ENCODE measurements at places on chromosomes 13 and 19.

GRCh38 chr19:1241417-1242095 is at the start of gene ATP5F1D:
TSS of gene ATP5F1D (plus strand) at chr19:1241751. CDS start at chr19:1241851, 100 bp downstream.
- DNase-seq, result peak; percentile 96

DNA sequence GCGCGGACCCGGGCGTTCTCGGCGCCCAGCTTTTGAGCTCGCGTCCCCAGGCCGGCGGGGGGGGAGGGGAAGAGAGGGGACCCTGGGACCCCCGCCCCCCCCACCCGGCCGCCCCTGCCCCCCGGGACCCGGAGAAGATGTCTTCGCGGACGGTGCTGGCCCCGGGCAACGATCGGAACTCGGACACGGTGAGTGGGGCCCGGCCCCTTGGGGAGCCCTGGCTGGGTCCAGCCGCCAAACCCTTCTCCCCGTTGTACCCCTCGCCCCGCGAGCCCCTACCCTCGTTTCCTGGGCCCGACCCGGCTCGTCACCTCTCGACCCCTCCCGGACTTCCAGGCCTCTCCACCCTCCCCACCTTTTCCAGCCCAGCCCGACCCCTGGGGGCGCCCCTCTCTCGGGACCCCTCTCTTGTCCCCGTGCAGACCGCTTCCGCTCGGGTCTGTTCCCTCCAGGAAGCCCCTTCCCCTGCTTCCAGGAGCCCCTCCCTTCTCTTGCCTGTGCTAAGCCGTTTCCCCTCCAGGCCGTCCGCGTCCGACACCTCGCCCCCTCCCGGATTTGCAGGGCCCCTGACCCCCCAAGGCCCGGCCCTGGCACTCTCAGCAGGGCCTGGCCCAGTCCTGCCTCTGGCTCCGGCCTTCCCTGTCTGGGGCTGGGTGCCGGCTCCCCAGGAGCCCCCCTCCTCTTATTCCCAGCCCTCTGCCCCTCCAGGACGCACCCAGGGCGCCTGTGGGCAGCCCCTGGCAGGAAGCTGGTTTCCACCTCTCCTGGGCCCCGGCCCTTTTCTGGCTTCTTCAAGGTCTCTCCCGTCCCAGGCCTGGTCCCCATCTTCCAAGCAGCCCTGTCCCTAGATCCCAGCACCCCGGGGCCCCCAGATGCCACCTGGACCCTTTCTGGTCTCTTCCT is 632 bp downstream of the MARK4 start:
- DNase-seq, result peak; percentile 15

DNA sequence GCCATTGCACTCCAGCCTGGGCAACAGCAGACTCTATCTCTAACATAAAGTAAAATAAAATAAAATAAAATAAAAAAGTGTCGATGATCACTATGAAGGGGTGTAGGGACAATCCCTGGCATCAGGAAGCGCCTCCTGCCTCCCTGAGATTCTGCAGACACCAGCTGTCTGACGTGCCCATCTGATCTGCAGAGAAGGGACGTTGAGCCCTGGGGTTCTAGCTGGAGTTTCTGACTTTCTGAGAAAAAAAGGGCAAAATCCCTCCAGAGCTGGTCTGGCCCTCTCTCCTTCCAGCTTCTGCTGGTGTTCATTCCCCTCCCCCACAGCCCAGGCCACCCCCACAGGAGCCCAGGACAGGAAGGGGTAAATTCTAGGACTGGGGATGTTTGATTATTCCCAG is 2.4 kb upstream of the ADGRE5 start:
- DNase-seq, result no peak

GRCh38 chr19:49624967-49625910 is 14.7 kb downstream of the RRAS start:
- DNase-seq, result no peak

DNA sequence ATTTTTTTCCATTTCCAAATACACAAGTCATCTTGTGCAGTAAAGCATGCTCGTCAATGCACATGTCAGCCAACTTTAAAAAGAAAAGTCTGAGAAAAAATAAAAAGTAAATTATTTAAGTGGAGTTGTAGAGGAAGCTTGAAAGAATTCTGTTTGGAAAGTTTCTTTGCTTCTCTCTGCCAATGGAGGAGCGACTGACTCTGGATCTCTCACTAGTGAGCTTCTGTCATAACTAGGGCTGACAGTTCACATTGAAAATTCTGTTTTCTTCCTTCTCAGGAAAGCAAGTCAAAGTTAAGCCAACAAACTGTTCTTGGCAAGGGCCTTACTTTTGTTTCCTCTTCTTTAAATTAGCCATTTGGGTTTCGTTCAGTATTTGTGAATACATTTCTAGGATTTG is 298.2 kb downstream of the POU4F1 start:
- DNase-seq, result no peak

DNA sequence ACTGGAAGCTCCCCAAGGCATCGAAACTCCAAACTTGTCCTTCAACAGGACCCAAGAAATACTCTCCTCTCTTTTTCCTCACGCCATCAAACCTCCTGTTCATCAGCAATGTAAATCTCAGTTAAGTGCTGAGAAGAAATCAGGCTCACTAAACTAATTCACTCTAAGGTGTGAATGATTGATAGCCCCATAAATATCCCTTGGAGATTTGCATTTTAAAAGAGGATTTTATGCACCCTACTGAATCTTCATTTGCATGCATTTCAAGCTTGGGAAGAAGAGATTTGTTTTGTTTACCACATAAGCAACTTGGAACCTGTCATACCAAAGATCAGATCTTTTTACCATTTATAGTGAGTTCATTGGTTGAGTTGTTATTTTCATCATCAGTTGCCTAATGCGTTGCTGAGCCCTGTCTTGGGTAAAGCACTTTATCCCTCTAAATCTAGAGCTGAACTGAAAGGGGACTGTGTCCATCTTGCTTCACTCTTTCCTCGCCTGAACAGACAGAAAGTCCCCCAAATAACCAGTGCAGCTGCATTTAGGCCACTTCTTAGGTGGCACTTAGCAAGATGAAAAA is 40.2 kb upstream of the GSX1 start:
- DNase-seq, result no peak

DNA sequence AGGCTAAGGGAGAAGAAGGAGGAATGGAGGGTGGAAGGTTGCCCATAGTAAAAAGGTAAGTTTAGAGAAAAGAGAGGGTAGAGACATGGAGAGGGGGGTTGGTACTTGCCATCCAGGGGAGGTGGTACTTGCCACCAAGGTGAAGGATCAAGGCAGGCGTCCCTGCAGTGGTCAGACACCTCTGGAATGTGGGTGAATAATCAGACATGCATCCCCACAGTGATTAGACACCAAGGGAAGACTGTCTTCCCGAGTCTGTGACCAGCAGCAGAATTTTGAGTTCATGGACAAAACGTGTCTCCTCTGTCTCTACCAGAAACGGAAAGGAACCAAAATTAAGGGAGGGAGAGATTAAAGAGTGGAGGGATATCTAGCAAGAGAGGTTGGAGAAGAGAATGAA is 27.1 kb upstream of the IGFL1 start:
- no peak for DNase-seq

DNA sequence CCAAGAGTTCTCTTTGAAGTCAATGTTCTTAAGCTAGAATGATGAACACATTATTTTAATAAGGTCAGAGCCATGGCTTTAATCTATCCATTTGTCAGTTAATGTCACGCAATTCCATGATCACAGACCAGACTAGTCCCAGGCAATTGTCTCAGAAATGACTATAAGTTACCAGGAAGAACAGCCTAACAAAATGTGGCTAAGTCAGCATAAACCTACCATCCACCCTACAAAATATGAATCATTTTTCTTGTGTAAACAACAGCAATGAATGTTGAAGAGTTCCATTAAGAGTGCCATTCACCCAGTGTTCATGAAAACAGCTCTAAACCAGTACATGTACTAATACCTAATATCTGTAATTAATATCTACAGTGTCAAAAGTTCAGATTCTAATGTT is 127.5 kb downstream of the KCTD12 start:
- no peak for DNase-seq

GRCh38 chr19:517721-518597 is 10.7 kb downstream of the TPGS1 start:
- no peak for DNase-seq

DNA sequence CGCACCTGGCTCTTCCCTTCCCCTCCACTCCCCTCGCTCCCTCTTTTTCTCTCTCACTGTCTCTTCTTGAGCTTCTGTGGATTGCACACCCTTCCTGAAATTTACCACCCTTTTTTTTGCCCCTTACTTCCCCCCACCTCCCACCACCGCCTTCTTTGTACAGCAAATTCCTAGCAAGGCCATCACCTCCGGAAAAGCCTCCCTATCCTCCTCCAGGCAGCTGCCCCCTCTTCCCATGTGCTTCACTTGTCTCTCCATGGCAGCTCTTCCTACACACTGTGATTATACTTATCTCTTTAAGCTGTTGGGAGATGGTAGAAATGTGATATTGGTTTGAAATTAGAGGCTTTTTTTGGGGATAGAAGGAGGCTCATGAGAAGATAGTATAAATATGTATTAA is 28.3 kb upstream of the KCTD4 start:
- no peak for DNase-seq

- no peak for DNase-seq
These were observed 14.2 kb downstream of the CACNA1A start for GRCh38 chr19:13492128-13492527.

DNA sequence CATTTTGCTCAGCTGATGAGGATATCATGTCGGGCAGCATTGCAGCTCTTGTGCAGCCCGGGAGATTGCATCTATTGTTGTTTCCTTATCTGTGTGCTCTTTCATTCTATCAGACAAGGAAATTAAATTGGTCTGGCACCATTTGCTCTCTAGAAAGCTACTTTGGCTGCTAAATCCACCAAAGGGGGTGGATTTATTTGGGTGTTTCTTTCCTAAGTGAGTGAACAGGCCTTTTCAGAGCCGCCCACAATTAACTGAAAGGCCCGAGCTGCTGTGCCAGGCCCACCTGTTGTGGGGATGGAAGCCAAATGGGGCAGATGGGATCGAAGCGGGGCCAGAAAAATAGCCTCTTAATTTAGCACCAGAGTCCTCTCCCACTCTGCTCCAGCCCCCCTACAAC is 99.4 kb downstream of the DNAJC15 start:
- no peak for DNase-seq

GRCh38 chr13:91406619-91407018 is 8.2 kb downstream of the GPC5 start:
- DNase-seq, result peak; percentile 61

DNA sequence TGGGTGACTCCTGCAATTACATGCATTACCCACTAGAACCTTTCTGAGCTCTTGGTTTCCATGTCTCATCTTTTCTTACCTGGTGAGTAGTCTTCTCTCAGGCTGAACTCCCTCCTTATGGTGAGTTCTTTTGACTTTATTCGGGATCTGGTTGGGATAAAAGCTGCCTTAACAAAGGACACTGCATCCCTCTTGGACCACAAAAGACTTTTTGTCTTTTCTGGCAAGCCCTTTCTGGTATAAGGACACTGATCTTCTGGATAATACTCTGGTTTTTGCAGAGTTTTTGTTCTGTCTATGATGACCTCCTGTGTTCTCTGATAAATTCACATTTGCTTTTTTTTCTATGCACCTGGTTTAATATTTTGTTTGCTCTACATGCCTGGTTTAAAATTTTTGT is 66.7 kb downstream of the SLITRK1 start:
- no peak for DNase-seq

GRCh38 chr13:91329733-91330132 is 17.8 kb upstream of the MIR17HG start:
- DNase-seq, result no peak

DNA sequence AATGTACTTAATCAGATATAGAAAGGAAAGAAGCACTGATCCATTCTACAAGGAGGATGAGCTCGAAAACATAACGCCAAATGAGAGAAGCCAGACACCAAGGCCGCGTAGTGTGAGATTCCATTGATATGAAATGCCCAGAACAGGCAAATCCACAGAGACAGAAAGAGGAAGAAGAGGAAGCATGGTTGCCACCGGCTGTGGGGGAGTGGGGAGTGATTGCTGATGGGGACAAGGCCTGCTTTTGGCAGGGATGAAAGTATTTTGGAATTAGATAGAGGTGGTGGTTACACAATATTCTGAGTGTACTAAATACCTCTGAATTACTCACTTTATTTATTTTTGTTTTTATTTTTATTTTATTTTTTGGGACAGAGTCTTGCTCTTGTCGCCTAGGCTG is 50.2 kb upstream of the KLF2 start:
- no peak for DNase-seq

DNA sequence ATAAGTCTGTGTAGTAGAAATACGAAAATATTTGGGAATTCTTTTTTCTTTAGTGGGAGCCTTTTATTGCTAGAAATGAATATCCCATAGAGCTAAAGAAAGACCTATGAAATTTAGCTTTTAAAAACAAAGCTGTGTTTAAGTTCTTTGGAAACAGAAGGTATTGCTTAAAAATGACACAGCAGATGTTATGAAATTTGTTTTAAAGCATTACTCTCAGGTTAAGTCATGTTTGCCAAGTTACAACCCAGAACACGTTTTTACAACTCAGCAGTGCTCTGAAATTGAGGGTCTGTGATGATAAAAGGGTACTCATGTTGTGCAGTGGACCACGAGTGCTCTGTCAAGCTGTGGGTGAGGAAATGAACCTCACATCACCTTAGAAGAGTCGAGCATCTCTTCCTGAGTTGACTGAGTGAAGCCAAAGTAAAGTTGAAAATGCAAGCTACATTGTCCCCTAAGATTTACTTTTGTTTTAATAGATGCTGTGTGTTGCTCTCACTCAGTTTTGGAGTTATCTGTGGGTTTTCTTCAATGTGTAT is 161.1 kb downstream of the SHISA2 start:
- DNase-seq, result no peak

- DNase-seq, result no peak
These were observed 29.8 kb upstream of the RAP2A start for GRCh38 chr13:97403893-97404750.

- DNase-seq, result no peak
These were observed 14.1 kb downstream of the UBAC2 start for GRCh38 chr13:99214731-99215130.

- DNase-seq, result no peak
These were observed 173.8 kb downstream of the KDM4B start for GRCh38 chr19:5142725-5143097.

DNA sequence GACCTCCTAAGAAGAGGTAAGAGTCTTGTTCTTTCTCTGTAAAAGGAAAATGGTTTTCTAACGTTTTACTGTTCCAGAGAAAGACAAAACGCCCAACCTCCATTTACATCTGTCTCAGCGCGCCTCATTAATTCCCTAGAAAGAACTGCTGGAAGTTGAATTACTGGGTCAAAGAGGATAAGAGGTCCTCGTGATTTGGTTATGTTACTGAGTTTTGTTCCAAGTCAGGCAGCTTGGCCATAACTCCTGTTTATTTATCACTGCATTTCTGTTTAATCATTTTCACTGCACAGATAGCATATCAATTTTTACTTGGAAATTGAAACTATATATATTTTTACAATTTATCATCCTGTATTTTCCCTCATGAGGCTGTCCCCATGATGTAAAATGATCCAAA is 112.9 kb upstream of the PEG3 start:
- DNase-seq, result no peak

GRCh38 chr13:105952233-105952972 is 583.1 kb downstream of the EFNB2 start:
- DNase-seq, result peak; percentile 41

Data from NCI-H1417 (cell line).